SIG-M5 (cell line): ENCODE measurements at places on chromosomes 7 and 10.

DNA sequence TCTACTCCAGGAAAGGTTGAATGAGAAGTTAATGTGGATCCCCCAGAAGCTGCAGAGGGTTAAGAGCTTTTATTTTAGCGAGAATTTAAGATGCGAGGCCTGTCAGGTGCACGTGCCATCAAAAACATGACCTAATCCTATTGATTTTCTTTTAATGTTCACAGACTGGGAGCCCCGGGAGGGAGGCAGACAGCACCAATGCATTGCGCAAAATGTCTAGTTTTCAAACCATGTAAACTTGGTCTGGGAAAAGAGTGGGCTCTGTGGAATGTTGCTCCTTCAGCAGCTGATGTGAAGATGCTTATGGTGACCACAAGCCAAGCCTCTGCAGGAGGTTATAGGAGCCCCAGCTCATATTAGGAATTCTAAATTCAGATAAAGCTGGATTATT, 172.0 kb upstream of the ITGB1 start:
- DNase-seq = no peak

DNA sequence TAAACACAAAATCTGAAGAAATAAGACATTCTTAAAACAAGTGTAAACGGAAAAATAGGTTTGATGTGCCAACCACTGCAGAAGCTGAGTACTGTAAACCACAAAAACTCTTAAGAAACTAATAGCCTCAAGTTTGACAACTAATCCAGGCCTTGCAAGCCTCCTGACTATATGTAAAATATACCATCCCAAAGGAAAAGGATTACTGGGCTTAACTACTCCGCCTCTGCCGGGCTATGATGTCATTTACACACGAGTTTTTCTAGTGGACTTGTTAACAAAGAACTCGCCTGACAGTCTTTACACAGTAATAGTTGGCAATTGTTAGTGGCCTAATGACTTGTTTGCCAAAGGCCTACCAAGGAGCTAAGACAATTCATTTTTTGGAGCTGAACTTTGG, 2.1 kb downstream of the KIF5B start:
- DNase-seq = no peak

DNA sequence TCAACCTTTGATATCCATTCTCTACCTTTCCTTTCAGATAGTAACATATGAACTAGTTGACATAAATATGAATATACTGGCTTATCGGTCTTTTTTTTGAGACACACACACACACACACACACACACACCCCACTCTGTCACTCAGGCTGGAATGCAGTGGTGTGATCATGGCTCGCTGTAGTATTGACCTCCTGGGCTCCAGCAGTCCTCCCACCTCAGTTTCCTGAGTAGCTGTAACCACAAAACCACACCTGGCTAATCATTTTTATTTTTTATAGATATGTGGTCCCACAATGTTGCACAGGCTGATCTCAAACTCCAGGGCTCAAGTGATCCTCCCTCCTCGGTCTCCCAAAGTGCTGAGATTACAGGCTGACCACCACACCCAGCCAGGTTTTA, 14.2 kb upstream of the NT5C3A start:
- DNase-seq = no peak

DNA sequence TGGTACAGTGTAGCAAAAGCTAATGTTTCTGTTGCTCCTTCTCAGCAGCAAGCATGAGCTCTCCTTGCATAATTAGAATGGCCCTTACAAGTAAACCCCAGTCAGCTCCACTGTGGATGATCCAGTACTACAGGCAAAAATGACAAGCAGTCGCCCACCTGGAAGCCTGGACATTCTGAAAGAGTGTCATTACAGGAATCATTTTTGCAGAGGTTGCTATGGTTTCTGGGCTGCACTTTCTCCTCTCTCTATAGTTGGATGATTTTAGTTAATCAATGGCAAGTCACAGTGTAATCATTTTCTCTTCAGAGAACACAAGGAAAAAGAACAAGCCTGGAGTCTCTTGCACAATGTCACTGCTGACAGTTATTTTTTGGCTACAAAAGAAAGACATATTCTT, 102.9 kb upstream of the MYO3A start:
- DNase-seq = no peak

DNA sequence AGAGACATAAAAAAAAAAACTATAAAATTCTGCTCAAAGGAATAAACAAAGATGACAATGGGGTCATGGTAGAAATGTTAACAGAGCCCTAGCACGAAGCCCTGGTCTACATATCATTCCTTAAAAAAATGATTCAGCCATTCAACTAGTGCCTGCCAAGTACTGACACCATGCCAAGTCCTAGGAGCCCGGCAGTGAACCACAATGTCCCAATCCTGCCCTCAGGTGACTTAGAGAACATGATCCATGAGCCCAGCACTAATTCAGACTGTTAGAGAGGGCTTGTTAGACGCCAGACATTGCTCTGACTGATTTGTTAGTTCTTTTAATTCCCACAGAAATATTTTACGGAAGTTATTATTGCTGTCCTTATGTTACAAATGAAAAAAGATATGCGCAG, 67.3 kb upstream of the VWC2 start:
- no peak for DNase-seq

- DNase-seq = no peak
Observed at GRCh38 chr7:138608275-138608674, 92.9 kb downstream of the SVOPL start.

GRCh38 chr10:132878091-132878729, 64.2 kb downstream of the CFAP46 start:
- no peak for DNase-seq

GRCh38 chr10:86354761-86355540, 11.6 kb downstream of the GRID1 start:
- no peak for DNase-seq

DNA sequence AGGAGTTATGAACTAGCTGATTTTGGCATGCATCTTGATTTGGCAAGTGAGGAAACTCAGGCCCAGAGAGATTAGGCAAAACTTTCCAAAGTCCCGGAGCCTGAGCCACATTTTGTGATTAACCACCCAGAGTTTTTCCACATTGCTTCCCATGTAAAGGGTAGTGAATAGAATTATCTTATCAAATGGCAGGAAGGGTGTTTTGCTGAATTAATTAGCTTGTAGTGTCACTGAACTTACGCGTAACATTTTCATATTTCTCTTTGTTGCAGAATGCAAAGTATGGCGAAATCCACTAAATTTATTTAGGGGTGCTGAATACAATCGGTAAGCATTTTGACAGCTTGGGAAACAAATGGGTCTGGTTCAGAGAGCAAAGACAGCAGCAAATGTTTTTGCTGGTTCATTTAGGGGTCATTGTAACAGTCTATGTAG, 176.2 kb downstream of the ST7 start:
- no peak for DNase-seq

DNA sequence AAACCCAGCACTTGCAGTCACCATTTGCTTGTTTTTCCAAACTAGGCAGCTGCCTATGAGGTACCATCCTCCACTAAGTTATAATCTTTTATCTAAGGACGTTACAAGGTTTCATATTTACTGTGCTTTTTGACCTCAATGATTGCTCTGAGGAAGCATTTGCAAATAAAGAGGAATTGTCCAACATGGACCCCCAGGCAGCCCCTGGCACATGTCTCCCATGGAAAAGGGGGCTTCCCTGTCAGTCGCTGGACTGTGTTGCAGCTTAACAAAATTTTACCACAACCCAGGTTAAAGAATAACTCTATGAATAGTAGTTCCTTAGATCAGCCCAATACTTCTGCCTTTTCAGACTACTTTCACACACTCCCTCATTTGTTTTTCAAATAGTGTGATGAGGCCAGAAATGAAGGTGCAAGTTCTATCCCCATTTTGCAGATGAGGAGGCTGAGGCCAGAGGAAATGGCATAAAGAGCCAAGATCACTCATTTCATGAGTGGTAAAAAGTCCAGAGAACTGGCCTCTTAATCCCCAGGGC, 52.8 kb upstream of the ZPBP start:
- DNase-seq = no peak

GRCh38 chr7:128939861-128940410, 2.2 kb downstream of the IRF5 start:
- no peak for DNase-seq

GRCh38 chr7:142334236-142334635, 76.4 kb upstream of the PRSS58 start:
- DNase-seq = no peak

DNA sequence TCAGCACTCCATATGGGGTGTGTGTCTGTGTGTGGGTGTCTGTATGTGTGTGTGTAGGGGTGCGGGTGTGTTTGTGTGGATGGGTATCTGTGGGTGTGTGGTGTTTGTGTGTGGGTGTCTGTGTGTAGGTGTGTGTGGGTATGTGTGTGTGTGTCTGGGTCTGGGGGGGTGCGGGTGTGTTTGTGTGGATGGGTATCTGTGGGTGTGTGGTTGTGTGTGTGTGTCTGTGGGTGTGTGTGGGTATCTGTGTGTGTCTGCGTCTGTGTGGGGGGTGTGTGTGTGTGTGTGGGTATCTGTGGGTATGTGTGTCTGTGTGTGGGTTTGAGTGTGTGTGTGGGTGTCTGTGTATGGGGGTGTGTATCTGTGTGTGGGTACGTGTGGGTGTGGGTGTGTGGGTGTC, 148.7 kb downstream of the RGS10 start:
- no peak for DNase-seq

- DNase-seq = no peak
Observed at GRCh38 chr7:149715476-149715875, 57.9 kb downstream of the ZNF467 start.

GRCh38 chr10:75335191-75335590, 66.4 kb downstream of the ZNF503 start:
- no peak for DNase-seq

- no peak for DNase-seq
Observed at GRCh38 chr7:6630007-6630849, 6.9 kb upstream of the ZNF316 start.

- no peak for DNase-seq
Observed at GRCh38 chr7:129875745-129876411, 76.9 kb downstream of the UBE2H start.

GRCh38 chr7:17532861-17533404, 234.5 kb downstream of the AHR start:
- DNase-seq = no peak

DNA sequence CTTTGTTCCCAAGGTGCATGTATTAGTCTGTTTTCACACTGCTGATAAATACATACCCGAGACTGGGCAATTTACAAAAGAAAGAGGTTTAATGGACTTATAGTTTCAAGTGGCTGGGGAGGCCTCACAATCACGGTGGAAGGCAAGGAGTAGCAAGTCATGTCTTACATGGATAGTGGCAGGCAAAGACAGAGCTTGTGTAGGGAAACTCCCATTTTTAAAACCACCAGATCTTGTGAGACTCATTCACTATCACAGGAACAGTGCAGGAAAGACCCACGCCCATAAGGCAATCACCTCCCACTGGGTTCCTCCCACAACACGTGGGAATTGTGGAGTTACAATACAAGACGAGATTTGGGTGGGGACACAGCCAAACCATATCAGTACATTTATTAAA, 92.9 kb downstream of the PPP1R3C start:
- no peak for DNase-seq

DNA sequence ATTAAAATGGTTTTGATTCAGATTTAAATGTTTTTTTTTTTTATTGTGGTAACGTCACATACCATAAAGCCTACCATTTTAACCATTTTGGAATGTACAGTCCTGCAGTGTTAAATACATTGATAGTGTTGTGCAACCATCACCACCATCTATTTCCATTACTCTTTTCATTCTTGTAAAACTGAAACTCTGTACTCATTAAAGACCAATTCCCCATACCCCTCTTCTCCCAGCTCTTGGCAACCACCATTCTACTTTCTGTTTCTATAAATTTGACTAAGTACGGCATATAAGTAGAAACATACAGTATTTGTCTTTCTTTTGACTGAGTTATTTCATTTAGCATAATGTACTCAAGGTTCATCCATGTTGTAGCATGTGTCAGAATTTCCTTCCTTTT, 96.2 kb downstream of the EXOC4 start:
- no peak for DNase-seq

DNA sequence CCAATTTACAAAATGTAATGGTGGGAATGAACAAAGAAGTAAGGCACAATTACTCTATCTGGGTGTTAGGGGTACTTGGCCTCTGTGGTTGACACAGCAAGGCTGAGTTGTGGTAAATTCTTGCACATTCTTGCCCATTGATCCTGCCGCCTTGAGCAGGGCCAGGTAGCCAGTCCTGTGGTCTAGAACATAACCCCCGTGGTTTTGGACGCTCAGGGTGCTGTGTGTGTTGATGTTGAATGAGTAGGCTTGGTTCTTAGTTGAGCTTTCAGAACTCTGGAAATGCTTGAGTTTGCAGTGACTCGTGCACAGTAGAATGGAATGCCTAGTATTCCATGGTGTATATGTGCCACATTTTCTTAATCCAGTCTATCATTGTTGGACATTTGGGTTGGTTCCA, 42.3 kb upstream of the CDHR3 start:
- no peak for DNase-seq

DNA sequence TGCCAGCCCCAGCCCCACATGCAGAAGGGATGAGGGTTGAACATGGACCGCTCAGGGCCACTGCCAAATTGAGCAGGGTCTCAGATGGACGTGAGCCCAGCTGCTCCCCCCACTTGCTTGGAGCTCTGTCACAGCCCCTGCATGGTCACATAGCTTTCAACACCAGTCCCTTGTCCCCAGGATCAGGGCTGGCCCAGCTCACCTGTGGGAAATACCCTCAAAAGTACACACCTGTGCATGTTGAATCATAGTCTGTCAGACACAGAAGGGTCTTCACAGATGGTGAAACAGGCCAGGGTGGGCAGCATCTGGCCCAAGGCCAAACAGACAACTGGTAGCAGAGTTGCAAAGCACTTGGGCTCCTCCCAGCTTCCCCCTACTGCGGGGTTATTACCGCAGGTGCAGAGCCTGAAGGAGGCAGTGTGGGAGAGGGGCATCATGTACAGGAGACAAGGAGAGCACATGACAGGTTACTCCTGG, 77.6 kb upstream of the UNC5B start:
- DNase-seq = no peak

DNA sequence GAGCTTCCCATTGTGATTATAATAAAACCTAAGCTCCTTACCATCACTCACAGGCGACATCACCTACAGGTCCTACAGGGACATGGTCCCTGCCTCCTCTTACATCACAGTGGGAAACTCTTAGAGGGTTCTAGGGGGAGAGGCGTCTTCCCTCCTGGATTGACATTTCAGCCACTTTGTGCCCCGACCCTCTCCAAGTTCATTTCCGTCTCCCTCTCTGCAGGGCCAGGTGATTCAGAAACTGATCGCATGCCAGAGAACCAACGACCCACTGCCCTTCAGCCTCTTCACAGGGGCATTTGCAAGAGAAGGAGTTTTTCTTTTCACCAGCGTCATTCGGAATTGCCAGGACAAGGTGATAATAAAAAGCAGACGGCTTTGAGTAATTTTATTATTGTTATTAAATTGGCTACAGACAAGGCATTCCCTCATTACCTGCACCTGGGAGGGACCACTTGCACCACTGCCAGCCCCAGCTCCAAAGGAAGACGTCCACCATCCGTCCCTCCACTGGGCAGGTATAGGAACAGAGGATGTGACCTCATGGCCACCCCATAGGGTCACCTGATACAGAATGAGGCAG, 85.8 kb upstream of the CUX1 start:
- DNase-seq = no peak

DNA sequence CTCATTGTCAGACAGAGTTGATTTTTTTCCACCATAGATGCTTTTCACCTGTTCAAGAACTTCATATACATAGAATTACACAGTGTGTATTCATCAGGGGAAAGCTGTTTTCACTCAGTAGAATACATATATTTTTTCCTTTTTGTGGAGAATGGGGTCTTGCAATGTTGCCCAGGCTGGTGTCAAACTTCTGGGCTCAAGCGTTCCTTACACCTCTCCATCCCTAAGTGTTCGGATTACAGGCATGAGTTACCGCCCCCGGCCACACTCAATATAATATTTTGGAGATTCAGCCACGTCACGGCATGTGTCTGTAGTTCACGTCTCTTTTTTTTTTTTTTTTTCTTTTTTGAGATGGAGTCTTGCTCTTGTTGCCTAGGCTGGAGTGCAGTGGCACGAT, 7.5 kb upstream of the SMC3 start:
- DNase-seq = no peak
